Cerebellum (tissue), 4 donors: ENCODE measurements at places on chromosomes 5 and 9. TPM values are rescaled to one million over a fixed set of nuclear protein-coding genes. Genes with fewer than 3 reads are reported as not detected.

Gene FOXD4
- 1.00 TPM for total RNA-seq

Gene FAM114A2
- total RNA-seq: 22.6 TPM

DNA sequence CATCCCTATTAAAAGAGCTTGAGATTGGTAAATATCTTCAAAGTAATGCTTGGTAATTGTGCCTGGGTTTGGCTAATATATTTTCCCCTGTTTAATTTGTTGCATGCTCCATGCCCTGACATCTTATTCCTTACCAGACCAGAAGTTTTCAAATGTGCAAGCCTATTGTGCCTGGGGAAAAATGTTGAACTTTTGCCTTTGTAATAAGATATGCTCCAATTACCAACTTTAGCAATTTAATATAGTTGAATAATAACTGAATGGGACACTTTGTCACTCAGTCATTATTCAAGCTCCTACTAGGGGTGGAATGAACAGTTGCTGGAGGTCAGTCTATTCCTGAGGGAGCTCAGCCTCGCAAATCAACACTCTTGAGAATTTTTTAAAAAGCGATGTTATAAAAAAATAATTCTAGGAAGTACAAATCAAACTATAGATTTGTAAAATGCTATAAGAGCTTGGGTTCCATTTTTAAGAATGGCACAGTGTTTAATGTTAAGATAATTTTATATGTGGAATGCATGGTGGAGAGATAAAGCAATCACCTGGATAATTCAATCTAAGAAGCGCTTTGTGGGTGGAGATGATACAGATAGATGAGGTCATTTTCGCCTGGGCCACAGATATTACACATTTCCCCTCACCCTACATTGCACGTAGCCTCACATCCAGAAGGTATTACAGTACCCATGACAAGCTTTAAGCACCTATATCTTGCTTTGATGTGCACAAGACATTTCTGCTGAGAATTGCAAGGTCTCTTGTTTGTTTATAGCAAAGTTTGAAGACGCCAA is 231.8 kb downstream of the PIK3R1 start:
- no peak for DNase-seq

DNA sequence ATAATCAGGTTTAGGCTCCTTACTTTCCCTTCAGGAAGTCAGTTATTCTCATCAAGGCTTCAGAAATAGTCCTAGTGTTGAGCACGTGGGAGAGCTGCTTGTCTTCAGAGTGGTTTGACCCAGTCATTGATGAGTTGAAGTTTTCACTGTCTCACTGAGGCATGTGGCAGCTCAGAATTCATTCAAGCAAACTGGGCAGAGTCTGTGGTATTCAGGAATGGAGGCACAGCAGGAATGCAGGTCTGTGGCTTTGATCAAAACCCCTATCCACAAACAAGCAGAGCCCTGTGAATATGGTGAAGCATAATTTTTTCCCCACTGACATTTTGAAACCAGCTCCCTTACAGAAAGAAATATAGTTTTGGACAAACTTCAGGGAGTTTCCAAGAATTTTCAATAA is 207.3 kb downstream of the CD180 start:
- no peak for DNase-seq

- no peak for DNase-seq
These were observed 4.0 kb downstream of the GLDC start for GRCh38 chr9:6641561-6641960.

- DNase-seq: no peak
These were observed 35.1 kb downstream of the MTAP start for GRCh38 chr9:21837501-21837900.

GRCh38 chr5:88060194-88060593 is 208.5 kb downstream of the TMEM161B start:
- DNase-seq: no peak

- no peak for DNase-seq
These were observed 31.3 kb downstream of the IRF1 start for GRCh38 chr5:132459031-132459982.

GRCh38 chr9:7185612-7186011 is 427.8 kb downstream of the KDM4C start:
- DNase-seq: peak; percentile 66
